ENCODE measurements at places on chromosomes 6 and 20. TPM values are rescaled to one million over a fixed set of nuclear protein-coding genes. Genes with fewer than 3 reads are reported as not detected.

- DNase-seq, result no peak
Observed at GRCh38 chr6:18579869-18580268, 192.7 kb downstream of the RNF144B start.

AGER gene
- total RNA-seq, result 2.3 TPM

DNA sequence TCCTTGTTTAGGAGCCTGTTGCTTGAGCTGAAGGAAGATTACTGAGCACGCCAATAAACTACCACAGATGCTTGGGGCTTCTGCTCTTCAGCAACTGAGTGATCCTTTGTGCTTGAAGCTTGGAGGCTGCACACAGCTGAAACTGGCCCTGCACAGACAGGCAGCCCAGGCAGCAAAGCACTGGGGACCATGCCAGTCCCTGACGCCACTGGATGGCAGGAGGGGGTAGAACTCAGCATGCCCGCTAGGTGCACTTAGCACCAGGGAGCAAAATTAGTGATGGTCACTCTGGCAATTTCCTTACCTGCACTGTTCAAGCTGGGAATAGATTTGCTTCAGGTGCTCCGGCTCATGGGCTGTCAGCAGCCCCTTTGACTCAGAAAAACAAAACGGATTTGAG, 91.5 kb downstream of the FAM50B start:
- no peak for DNase-seq

DNA sequence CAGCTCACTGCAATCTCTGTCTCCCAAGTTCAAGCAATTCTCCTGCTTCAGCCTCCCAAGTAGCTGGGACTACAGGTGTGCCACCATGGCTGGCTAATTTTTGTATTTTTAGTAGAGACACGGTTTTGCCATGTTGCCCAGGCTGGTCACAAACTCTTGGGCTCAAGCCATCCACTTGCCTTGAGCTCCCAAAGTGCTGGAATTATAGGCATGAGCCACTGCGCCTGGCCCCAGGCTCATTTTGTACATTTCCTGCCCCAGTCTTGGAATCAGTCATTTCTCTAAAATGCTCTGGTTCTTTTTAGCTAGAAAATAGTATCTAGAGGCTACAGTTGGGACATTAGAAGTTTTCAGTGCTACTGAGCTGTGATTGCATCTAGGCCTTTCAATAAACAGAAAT, 13.5 kb downstream of the MANBAL start:
- no peak for DNase-seq

GRCh38 chr6:11275598-11275997, 43.1 kb upstream of the NEDD9 start:
- DNase-seq, result no peak

DNA sequence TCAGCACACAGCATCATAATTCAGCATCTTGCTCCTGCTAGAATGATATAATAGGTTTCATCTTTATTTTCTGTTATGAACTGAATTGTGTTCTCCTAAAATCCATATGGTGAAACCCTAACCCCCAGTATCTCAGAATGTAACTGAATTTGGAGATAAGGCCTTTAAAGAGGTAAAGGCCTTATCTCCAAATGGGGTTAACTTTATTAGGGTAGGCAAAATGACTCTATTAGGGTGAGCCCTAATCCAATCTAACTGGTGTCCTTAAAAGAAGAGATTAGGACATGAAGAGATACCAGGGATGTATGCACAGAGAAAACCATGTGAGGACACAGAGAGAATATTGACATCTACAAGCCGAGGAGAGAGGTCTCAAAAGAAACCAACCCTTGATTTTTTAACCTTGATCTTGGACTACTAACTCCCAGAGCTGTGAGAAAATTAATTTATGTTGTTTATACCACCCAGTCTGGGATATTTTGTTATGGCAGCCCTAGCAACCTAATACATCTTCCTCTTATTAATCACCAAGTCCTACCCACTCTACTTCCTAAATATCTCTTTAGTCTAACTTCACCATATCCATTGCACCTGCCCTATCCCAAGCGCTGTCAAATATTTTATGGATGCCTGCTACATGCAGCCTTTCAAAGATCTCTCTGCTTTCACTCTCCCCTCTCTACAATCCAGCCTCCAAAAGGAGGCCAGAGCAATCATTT, 8.5 kb upstream of the MRS2 start:
- DNase-seq, result no peak

DNA sequence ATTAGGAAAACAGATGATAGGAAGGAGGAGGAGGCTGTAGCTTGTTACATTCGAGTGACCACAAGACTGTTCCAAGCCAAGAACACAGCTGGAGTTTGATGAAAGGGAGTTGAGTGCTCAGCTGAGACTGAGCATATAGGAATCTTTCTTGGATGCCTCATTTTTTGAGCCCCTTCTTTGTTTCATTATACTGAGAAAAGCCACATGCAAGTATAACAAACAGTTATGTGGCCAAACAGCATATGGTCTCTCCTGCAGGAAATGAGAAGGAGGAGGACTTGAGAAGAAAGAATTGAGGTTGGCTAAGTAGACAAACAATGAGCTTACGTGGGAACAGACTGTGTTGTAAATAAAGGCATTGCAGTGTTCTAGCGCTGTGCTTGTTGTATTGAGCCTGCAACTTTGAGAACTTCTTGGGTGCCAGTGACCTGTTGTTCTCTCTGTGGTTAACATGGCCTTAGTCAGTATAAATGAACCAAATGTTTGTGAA, 78.3 kb downstream of the AKAP7 start:
- no peak for DNase-seq

GRCh38 chr20:20497242-20497978, 129.5 kb downstream of the INSM1 start:
- DNase-seq, result no peak

DNA sequence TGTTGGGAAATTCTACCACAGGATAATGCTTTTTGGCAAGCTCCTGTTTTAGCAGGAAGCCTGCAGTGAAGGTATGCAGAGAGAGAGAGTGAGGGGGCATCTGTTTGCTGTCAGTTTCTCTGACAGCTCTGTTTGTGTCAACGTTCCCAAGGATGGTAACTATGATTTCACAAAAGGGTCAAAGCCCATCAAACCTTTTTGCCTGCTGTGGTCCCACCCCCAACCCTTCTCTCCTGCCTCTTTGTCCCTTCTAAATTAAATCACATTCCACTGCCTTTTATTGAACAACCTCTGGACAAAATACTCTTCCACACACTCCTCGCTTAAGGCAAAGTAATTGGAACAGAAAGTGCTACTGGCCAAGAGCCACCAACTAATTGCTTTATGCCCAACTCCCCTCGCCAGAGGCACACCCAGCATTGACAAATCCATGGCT, 128.3 kb downstream of the TSHZ2 start:
- no peak for DNase-seq

GRCh38 chr20:60266177-60266823, 308.1 kb downstream of the CDH26 start:
- DNase-seq, result no peak

DNA sequence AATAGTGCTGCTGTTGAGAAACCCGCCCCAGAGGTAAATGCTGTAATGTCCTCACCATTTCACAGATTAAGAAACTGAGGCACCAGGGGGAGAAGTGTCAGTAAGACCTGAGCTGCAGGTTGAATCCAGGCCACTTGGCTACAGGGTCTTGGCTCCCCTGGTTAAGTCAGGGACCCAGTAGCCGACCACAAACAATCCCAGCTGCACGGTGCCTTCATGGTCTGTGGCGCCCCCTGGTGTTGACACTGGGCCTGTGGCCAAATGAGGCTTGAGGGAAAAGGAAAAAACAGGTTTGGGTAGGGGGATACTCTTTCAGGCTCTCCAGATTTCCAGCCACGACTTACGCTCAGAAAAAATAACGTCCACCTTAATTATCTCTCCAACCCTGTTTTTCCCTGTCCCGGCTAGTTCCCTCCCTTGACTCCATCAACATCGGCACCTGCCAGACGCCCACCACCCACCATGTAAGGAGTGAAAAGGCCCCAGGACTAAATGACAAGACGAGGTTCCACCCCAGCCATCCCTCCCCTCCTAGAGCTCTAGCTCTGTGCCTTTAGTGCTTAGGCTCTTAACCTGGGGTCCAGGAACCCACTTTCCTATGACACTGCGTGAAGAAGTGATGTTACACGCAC, 47.7 kb upstream of the POLR1H start:
- DNase-seq, result peak; percentile 80

GRCh38 chr6:111669326-111669725, 63.6 kb upstream of the TRAF3IP2 start:
- DNase-seq, result no peak

- no peak for DNase-seq
Observed at GRCh38 chr20:54680439-54680838, 205.0 kb downstream of the DOK5 start.

DNA sequence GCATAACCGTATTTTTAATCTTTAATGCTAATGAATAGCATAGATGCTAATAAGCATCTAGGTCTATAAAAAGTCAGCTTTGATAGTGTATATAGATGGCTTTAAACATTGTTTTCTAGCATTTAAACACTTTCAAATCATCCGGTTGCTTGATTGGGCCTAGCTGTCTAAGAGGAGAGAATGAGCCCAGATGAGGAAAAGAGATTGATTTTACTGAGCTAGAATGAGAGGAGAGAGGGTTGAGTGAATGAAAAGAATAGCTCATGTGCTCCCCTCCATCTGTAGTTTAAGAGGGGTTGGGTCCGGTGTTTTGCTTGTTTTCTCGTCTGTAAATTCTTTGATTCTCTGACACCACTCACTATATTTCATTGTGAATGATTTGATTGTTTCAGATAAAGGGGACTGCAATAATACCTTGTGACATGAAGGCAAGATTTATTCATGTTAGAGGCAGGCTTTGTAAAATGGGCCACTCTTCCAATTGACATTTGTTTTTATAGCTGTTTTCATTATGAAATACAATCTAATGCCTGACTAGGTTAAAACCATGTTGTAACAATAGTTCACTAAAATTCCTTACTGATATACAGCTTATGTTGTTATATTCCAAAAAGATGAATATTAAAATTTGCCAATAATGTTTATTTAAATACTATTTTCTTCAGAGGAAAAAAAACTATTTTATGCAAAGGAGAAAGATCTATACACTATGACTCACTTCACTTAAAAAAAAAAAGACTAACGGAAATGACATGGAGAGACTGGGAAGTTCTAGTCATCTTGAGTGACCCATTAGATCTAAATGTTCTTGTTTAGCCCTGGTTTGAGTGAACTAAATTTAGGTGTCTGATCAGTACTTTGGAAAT, 3.2 kb downstream of the PTPN1 start:
- DNase-seq, result no peak

ZNF311 gene
- total RNA-seq, result 1.8 TPM

ANKEF1 gene
- 9.7 TPM for total RNA-seq

WFDC12 gene
- total RNA-seq, result not detected

DNA sequence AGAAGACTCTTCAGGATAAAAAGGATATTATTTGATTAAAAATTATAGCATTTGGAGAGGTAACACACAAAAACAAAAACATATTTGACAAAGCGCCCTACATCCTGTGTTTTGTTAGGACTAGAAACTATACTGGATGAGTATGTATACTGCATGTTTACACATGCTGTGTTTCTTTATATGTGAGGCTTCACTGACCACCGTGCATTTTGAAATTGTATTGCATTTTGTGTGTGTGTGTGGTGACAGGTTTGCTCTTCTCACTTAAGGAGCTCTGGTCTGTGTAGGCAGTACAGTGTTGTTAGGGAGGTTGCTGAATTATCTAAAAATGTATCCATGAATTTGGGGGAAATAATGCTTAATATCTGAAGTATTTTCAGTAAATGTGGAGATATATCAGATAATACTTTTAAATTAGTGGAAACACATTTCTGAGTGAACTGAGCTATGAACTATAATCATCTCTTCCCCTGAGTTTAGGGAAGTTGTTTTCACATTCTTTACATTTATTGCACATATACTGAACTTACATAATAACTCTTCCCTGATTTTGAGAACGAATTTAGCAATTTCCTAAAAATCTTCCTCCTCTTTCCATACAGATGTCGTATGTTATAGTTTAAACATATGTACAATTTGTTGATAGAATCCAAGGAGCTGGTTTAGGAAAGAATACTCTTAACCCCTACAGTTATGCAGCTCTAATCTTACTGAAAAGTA, 43.3 kb downstream of the TMEM170B start:
- DNase-seq, result no peak

GRCh38 chr6:5190507-5190906, 70.2 kb downstream of the LYRM4 start:
- no peak for DNase-seq

DNA sequence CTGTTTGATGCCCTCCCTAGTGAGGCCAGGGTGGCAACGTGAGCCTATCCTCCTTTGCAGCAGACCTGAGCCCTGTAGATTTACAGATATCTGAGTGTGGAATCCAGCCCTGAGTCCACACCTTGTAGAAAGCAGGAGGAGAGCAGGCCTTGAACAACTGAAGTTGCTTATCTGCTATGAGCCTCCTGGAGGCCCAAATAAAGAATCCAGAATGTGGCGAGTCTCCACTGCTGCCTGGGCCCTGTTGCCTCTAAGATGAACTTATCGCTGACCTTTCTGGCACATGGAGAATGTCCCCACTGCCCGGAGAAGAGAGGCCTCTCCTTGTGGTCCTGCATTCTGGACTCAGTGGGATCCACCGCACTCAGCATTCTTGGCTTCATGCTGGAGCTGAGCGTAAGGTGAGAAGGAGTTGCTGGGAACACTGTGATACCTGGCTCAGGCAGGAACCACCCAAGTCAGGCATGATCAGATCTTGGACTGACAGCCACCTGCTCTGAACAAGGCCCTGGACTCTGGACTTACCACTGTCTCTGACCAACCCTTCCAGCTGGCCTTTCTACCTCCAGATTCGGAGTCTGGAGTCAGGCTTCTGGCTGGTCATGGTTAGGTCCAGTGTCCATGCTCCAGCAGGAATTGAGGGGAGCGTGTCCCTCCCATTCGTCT, 5.8 kb upstream of the MANBAL start:
- no peak for DNase-seq

DNA sequence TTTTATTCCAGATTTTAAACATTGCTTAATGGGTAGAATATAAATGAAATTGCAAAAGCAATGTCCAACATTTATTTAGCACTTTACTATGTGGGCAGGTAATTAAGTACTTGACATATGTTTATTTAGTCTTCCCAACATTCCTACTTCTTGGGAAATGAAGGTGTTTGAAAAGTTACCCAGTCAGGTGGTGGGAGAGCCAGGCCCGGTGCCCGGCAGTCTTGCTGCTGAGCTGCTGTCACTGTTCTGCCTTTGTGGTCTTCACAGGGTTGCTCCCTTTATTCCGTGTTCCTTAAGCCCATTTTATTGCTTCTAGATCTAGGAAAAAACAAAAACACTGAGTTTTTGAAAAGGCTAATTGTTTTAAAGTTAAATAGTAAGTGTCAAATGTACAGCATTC, 42.6 kb upstream of the TULP4 start:
- peak; percentile 8 for DNase-seq

- no peak for DNase-seq
Observed at GRCh38 chr6:32108727-32109113, 418 bp downstream of the TNXB start.

RARS2 gene
- 31.8 TPM for total RNA-seq

LRRN4 gene
- 2.2 TPM for total RNA-seq

Measured in GM23338 (cell line).